ENCODE measurements at places on chromosomes 2 and 18. TPM values are rescaled to one million over a fixed set of nuclear protein-coding genes. Genes with fewer than 3 reads are reported as not detected.

The SERPINB10 gene
- total RNA-seq, result not detected

The CD226 gene
- total RNA-seq, result 0.15 TPM

DNA sequence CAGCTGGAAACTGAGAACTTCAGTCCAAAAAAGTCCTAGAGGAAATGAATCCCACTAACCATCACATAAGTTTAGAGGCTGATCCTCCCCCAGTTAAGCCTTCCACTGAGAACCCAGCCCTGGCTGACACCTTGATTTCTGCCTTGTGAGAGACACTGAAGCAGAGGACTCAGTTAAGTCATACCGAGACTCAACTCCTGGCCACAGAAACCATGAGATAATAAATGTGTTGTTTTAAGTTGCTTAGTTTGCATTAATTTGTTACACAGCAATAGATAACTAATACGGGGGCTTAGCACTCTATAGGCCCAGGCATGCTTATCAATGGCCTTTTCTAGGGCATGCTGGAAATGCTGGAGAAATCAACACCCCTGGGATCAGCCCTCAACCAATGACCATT, 3.4 kb upstream of the ADD2 start:
- no peak for DNase-seq
- H3K4me1 ChIP-seq, result no peaks in the 10 kb centered on the region
- no peaks in the 10 kb centered on the region for H3K36me3 ChIP-seq
- peaks cover 2% of the 10 kb centered on the region for H3K27me3 ChIP-seq

- H3K4me3 ChIP-seq, result no peak overlapping the region
- H3K36me3 ChIP-seq, result no peaks in the 10 kb centered on the region
- no peak for DNase-seq
- H3K27me3 ChIP-seq, result no peaks in the 10 kb centered on the region
- H3K27ac ChIP-seq, result no peak overlapping the region
Observed at GRCh38 chr2:56267415-56267788, 83.6 kb downstream of the CCDC85A start.

- no peak overlapping the region for H3K27ac ChIP-seq
- no peak for DNase-seq
- H3K4me3 ChIP-seq, result no peak overlapping the region
- no peaks in the 10 kb centered on the region for H3K27me3 ChIP-seq
Observed at GRCh38 chr2:134275058-134275862, 21.4 kb downstream of the MGAT5 start.
